Bronchial epithelial cell (primary cell): ENCODE measurements at places on chromosomes 13 and 19. TPM values are rescaled to one million over a fixed set of nuclear protein-coding genes. Genes with fewer than 3 reads are reported as not detected.

The TEX26 gene
- total RNA-seq = not detected in 2 replicates

The LGALS7 gene
- total RNA-seq = 11.3 and 406 TPM in 2 replicates

The ZNF264 gene
- total RNA-seq = 43.1 and 46.1 TPM in 2 replicates

The PAK4 gene
- total RNA-seq = 4.5 and 6.8 TPM in 2 replicates

The PTH2 gene
- total RNA-seq = not detected in 2 replicates

The ZNF823 gene
- 6.1 and 8.4 TPM in 2 replicates for total RNA-seq

The RRAS gene
- 24.2 and 44.4 TPM in 2 replicates for total RNA-seq

The ZFP30 gene
- total RNA-seq = 15.0 and 21.1 TPM in 2 replicates

The MRPS31 gene
- 11.3 and 12.0 TPM in 2 replicates for total RNA-seq

The ZNF560 gene
- under 0.01 and 0.38 TPM in 2 replicates for total RNA-seq

The OR7C1 gene
- under 0.01 TPM in 1 of 2 replicates, not detected in the other for total RNA-seq

The KIR3DL1 gene
- total RNA-seq = not detected in 2 replicates

The MEIS3 gene
- 8.7 and 11.3 TPM in 2 replicates for total RNA-seq

The OVOL3 gene
- total RNA-seq = not detected in 2 replicates

The OR4F17 gene
- not detected in 2 replicates for total RNA-seq

The LINGO3 gene
- total RNA-seq = not detected in 2 replicates

The ZNF726 gene
- total RNA-seq = 0.79 and 3.2 TPM in 2 replicates

The C19orf33 gene
- 266 and 612 TPM in 2 replicates for total RNA-seq

The ZNF579 gene
- total RNA-seq = 1.8 and 2.2 TPM in 2 replicates

The ZFP28 gene
- total RNA-seq = 5.3 and 7.4 TPM in 2 replicates

The PDX1 gene
- total RNA-seq = not detected in 2 replicates

The CLIP3 gene
- under 0.01 and 0.13 TPM in 2 replicates for total RNA-seq

The CATSPERD gene
- not detected in 2 replicates for total RNA-seq

The AXL gene
- 19.5 and 23.7 TPM in 2 replicates for total RNA-seq

The CLDND2 gene
- total RNA-seq = not detected in 2 replicates

The KLK10 gene
- 6.6 and 28.0 TPM in 2 replicates for total RNA-seq

The FFAR2 gene
- total RNA-seq = not detected in 2 replicates

The NKPD1 gene
- 0.53 and 1.0 TPM in 2 replicates for total RNA-seq

The C3 gene
- 1.3 and 4.1 TPM in 2 replicates for total RNA-seq

The IGFL3 gene
- not detected in 2 replicates for total RNA-seq

The PCDH20 gene
- total RNA-seq = 0.26 and 0.38 TPM in 2 replicates

The ETV2 gene
- under 0.01 and 0.38 TPM in 2 replicates for total RNA-seq

The DPRX gene
- total RNA-seq = not detected in 2 replicates

The ATP8A2 gene
- total RNA-seq = not detected in 2 replicates

The KLK4 gene
- not detected in 2 replicates for total RNA-seq

The ARRDC2 gene
- total RNA-seq = 6.1 and 7.2 TPM in 2 replicates

The SPACA4 gene
- under 0.01 and 0.64 TPM in 2 replicates for total RNA-seq

The ZNF17 gene
- total RNA-seq = 9.0 and 11.3 TPM in 2 replicates

The STRN4 gene
- total RNA-seq = 60.3 and 90.6 TPM in 2 replicates

The THSD8 gene
- total RNA-seq = not detected in 2 replicates

The ZNF728 gene
- not detected in 2 replicates for total RNA-seq

The MEDAG gene
- total RNA-seq = 0.53 TPM in 1 of 2 replicates, not detected in the other

The HCST gene
- 1.3 TPM in 1 of 2 replicates, not detected in the other for total RNA-seq

The ADGRE1 gene
- total RNA-seq = not detected in 2 replicates

The TMTC4 gene
- total RNA-seq = 15.7 and 17.1 TPM in 2 replicates

The TMEM161A gene
- 25.7 and 28.7 TPM in 2 replicates for total RNA-seq

The KLK14 gene
- not detected in 2 replicates for total RNA-seq

The KCNN1 gene
- total RNA-seq = not detected in 2 replicates

The LILRB4 gene
- not detected in 2 replicates for total RNA-seq
